NCI-H1092 treated with DMSO at 0.1 percent for 48 hours (cell line): ENCODE measurements at places on chromosomes 5 and 9.
A peak's percentile ranks its signal among the peaks of the same experiment; 100 is the strongest.

DNA sequence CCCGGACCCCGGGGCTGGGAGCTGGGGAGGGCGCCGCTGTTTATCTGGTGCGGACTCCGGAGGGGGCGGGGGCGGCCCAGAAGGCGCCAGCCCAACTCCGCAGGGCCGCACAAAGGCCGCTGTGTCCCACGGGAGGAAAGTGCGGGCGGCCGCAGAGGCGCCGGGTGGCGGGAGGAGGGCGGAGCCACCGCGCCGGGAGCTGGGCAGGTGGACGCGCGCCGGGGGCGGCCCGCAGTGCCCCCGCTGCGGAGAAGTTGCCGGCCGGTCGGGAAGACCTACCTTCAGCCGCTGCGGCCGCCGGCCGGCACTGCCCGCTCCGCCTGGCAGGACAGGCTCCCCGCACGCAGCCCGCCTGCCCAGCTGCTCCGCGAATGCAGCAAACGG is 43.6 kb downstream of the NACC2 start:
- DNase-seq: no peak

DNA sequence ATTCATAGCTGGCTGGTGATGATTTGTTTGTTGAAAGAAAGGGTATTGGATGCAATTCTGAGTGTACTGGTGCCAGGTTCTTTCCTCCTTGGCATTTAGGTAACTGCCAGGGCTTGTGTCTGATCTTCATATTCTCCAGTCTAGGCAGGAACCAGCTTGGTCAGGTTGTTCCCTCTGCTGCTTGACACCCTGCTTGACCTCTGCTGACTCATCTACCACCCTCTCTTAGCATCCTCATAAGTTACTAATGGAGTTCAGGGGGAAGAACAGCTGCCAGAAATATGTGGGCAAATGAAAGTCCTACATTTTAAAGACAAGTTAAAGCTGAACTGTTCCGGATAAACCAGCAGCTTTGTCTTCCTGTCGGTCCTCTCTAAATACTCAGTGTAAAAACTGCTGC is 116.1 kb upstream of the TNC start:
- no peak for DNase-seq

GRCh38 chr9:77953590-77953989 is 78.0 kb downstream of the GNAQ start:
- DNase-seq: peak; percentile 39

DNA sequence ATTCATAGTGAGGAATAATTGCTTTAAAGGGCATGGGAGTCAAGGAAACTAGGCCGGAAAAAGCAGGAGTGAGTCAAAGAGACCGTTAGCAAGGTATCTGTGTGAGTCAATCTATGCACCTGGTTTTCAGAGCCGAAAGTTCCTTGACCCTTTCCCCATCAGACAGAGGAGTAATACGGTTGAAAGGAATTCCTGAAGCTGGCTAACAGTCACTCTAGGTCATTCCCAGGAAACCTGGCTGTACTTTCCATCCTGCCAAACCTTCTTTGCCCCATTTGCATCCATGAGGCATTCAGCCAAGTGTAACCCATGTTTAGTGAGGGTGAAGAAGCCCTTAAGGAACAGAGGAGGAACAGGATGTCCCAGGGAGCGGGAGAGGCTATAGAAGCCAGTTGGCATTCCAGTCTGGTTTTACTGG is 16.2 kb downstream of the RBM18 start:
- no peak for DNase-seq

GRCh38 chr5:180790524-180790923 is 12.1 kb downstream of the MGAT1 start:
- DNase-seq: no peak

DNA sequence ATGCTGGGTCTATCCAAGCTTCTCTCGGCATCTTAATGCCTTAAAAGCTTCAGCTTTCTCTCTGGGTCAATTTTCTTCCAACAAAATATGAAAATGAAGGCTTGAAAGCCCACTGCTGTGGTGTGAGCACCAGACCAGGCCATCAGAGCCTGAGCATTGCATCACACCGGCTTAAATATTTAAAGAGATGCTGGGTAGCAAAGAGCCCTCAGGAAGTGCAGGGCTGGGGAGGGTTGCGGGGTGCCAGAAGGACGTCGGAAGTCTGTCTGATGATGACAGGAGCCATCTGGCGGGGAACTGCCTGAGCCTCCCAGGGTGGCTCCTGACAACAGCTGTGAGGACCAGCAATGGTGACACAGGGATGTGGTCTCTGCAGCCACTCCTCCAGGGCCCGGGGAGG is 185.5 kb downstream of the OLFM1 start:
- no peak for DNase-seq

GRCh38 chr5:149578896-149579295 is 2.4 kb upstream of the ARHGEF37 start:
- no peak for DNase-seq

DNA sequence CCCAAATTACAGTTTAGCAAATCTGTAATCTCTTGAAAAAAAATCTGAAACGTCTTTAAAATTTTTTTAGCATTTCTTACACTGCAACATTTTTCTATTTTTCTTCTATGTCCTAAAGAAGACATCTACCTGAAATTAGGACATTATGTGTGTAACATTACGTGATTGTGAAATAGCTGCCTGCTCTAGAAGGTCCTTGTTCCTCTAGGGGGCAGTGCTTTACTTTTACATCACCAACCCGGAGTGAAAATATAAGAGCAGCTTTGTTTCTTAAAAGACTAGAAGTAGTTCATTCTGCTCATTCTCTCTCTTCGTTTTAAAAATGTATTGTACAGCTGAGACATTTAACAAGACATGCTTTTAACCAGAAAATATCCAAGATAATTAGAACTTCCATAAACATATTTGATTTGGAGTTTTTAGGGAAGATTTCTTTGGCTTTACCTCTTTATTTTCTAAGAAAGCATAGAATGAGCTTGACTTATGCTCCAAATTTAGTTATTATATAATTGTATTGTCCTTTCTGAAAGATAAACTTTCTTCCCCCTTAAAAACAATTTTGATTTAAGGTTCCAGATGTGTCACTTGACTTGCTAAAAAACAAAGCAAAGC is 48.1 kb upstream of the RIOK2 start:
- peak; percentile 38 for DNase-seq

- DNase-seq: no peak
Observed at GRCh38 chr9:116493183-116493860, 193.8 kb upstream of the TRIM32 start.

- no peak for DNase-seq
Observed at GRCh38 chr9:93096811-93097382, 880 bp downstream of the CARD19 start.

GRCh38 chr5:172777881-172778814 is 7.2 kb upstream of the DUSP1 start:
- DNase-seq: no peak

- no peak for DNase-seq
Observed at GRCh38 chr5:148452499-148453193, 68.9 kb downstream of the FBXO38 start.

DNA sequence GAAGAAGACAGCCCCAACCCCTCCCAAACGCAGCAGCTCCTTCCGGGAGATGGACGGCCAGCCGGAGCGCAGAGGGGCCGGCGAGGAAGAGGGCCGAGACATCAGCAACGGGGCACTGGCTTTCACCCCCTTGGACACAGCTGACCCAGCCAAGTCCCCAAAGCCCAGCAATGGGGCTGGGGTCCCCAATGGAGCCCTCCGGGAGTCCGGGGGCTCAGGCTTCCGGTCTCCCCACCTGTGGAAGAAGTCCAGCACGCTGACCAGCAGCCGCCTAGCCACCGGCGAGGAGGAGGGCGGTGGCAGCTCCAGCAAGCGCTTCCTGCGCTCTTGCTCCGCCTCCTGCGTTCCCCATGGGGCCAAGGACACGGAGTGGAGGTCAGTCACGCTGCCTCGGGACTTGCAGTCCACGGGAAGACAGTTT is 12.5 kb downstream of the QRFP start:
- no peak for DNase-seq

GRCh38 chr5:172529896-172530295 is 75.6 kb upstream of the SH3PXD2B start:
- DNase-seq: no peak

- DNase-seq: peak; percentile 27
Observed at GRCh38 chr9:137301081-137301947, 757 bp downstream of the NRARP start.

GRCh38 chr9:116900543-116900942 is 213.4 kb downstream of the TRIM32 start:
- DNase-seq: no peak

DNA sequence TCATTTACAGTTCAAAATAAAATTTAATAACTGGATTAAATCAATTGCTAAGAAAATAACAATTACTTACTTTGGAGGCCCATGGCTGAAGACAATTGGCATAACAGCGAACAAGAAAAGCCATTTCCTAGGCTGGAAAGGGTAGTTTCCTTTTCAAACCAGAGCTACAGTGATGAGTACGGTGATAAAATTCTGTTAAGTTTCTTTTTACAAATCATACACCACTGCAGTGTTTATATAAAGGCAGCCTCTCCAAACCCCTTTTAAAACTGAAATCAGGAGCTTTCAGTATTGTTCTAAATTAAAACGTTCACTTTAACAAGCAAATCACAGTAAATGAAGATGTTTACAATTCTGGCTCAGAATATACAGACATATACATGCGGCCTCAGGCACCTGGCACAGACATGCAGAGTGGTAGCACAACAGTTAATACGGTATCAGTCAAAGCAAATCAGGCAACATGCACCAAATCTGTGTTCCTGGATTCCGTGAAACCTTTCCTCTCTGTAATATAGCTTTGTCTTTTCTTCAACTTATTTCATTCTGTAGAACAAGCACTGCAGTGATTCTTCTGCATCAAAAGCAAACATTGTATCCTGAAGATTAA is 102.9 kb downstream of the RAPGEF6 start:
- peak; percentile 65 for DNase-seq

- DNase-seq: no peak
Observed at GRCh38 chr5:29750453-29750852, 1443.0 kb upstream of the CDH6 start.

DNA sequence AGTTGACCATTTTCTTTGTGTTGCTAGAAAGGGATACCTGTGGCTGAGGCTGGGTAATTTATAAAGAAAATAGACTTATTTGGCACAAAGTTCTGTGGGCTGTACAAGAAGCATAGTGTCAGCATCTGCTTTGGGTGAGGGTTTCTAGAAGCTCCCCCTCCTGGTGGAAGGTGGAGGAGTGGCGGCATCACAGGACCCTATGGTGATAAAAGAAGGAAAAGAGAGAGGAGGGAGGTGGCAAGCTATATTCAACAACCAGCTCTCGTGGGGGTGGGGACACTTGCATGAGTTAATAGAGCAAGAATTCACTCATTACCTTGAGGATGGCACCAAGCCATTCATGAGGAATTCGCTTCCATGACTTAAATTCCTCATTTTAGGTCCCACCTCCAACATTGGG is 2041.4 kb upstream of the CDH9 start:
- DNase-seq: no peak

DNA sequence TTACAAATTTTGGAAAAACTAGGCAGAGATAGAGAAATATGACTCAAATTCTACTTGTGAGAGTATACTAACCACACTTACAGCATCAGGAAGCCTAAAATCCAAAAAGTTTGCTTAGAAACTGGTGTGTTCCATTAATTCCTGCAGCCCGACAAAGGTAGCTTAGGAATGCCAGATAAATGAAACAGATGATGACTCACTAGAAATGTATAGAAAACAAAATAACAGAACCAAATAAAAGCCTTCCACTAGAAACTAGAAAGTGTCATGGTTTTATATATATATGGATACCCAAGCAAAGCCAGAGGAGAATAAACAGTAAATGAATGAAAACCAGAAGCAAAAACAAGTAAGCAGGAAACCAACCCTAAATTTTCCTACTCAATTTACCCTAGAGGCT is 272.2 kb upstream of the PRDM9 start:
- no peak for DNase-seq

- DNase-seq: no peak
Observed at GRCh38 chr5:142125378-142125777, 16.8 kb downstream of the NDFIP1 start.

- DNase-seq: no peak
Observed at GRCh38 chr5:114308017-114308416, 53.9 kb upstream of the KCNN2 start.

GRCh38 chr5:93327605-93328004 is 253.4 kb downstream of the NR2F1-AS1 start:
- DNase-seq: no peak

- no peak for DNase-seq
Observed at GRCh38 chr9:137694236-137694959, 75.6 kb downstream of the EHMT1 start.

- no peak for DNase-seq
Observed at GRCh38 chr5:56569566-56569965, 245.8 kb upstream of the MAP3K1 start.

DNA sequence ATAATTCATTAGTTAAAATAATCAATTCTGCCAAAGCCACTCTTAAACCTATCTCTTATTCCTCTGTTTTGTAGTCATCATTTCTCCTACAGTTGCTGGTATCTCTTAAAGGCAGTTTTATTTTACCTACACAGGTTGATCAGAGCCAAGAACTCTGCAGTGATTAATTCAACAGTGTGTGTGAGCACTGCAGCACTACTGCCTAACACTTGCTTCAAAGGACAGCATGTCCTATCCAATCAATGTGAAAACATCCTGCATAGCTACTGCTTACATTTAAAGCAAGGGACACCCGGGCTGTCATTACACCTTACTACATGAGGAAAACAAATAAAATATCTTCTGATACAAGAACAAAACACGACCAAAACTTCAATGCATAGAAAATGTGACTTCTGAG is 45.1 kb upstream of the HK3 start:
- no peak for DNase-seq

- DNase-seq: no peak
Observed at GRCh38 chr5:77449277-77449676, 42.8 kb downstream of the WDR41 start.

DNA sequence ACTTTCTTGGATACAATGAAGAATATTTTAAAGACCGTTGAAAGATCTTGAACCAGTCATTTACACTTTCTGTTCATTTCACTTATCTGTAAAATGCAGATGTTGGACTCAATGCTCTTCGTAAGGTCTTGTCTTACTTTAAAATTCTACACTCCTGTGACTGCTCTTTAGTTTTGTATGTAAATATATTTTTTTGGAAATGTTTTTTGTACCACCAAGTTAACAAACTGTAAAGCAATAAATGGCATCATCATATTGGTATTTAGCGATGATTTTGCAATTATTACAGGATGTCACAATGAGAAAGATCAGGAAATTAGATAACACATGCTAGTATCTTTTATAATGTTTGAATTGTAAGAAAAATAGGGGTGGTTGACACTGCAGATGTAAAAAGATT is 80.8 kb upstream of the GNAQ start:
- no peak for DNase-seq

- DNase-seq: peak; percentile 2
Observed at GRCh38 chr5:19270153-19270552, 717.8 kb downstream of the CDH18 start.
